ENCODE measurements at places on chromosomes 11 and 22.

DNA sequence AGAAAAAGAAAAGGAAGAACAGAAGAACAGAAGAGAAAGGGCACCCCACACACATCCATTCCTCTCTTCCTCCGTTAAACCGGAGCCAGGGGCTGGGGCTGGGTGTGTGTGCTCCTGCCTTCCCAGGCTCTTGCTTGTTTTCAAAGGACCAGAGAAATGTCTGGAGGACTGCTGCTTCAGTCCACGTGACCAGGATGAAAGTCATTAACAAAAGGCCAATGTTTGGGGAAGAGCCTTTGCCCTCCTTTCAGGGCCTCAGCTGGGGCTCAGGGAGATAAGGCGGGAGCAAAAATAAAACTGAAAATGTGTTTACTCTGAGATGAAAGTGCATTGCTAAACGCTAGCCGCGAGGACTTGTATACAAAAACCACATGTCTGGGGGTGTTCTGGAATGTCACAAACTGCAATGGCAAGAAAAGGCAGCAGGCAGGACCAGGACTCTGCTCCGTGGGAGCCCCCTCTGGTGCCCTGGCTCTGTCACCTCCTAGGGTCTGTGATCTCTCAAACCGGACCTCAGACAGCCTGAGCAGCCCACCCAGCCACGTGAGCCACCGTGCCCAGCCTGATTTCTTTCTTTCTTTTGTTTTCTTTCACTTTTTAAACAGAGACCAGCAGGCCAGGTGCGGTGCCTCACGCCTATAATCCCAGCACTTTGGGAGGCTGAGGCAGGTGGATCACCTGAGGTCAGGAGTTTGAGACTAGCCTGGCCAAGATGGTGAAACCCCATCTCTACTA lies 31.6 kb upstream of the MYH9 start:
- DNase-seq = no peak

- DNase-seq = no peak
Measured at GRCh38 chr11:86818462-86819192, 18.3 kb downstream of the PRSS23 start.

GRCh38 chr11:65536412-65537295 lies 11.8 kb downstream of the SCYL1 start:
- no peak for DNase-seq

DNA sequence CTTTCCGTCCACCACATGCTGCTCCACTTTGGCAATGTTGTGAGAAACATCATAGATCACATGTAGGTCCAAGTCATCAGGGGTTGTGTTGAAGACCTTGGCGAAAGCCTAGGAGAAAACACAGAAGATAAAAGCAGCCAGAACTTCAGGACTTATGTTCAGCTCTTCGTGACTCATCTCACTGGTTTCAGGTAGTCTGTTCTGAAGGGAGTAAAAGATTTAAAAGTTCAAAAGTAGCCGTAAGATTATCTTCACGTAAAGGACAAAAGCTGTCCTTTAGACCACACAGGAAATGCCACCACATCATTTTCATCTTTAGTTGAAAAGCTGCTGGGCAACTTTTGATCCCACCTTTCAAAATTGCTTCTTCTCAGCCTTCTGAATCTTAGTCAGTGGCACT lies 16.9 kb downstream of the RTCB start:
- no peak for DNase-seq

GRCh38 chr22:22742641-22743040 lies 98.2 kb downstream of the GGTLC2 start:
- no peak for DNase-seq

DNA sequence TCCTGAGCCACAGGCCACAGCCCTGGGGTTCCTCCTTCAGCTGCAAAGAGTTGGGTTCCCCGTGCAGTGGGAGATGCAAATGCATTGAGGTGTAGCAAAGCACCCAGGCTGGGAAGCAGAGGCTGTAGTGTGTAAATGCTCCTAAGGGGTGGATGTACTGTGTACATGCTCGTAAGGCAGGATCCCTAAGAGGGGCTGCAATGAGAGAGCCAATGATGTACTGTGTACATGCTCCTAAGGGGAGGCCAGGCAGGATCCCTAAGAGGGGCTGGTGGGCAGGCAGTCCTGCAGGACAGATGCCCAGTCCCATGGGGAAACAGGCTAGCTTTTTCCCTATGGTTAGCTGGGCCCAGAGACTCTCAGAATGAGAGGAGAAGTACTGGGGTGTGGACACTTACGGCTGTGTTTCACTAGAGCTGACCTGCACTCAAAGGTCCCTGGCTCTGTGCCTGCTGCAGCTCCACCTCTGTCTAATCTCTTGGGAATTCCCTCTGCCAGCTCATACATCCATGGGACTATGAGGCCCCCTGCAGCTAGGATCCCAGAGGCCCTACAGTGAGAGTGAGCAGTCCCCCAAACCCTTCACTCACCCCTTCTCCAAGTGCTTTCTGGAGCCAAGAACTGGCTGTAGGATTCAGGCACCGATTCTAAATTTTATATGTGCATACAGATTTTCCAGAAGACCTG lies 261.9 kb upstream of the LUZP2 start:
- DNase-seq = no peak

GRCh38 chr11:3128356-3129180 lies 36.5 kb downstream of the OSBPL5 start:
- DNase-seq = no peak

DNA sequence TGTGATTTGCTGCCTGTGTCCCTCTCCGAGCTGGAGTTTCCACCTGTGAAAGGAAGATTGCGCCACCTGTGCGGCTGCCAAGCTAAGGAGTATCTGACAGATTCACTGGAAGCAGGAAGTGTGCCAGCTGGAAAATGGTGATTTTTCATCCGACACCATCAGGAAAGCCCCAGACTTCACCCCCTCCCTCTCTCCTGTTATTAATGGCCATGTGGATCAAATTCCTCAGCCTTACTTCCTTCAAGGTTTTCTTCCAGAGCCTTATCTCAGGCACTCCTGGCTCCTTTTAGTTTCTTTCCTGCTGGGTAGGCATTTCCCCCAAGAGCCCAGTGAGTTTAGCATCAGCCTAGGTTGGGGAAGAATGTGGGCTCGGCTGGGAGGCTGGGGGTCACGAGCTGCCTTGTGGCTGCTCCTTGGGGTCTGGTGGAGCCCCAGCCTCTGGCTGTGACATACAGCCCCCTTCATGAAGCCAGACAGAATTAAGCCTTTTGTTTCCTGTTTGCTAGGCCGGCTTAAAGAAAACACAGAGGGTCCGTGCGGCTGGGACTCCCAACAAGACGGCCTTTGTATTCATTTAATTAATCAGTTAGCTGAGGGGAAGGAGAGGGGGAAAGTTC lies 37.1 kb downstream of the PKNOX2 start:
- no peak for DNase-seq

DNA sequence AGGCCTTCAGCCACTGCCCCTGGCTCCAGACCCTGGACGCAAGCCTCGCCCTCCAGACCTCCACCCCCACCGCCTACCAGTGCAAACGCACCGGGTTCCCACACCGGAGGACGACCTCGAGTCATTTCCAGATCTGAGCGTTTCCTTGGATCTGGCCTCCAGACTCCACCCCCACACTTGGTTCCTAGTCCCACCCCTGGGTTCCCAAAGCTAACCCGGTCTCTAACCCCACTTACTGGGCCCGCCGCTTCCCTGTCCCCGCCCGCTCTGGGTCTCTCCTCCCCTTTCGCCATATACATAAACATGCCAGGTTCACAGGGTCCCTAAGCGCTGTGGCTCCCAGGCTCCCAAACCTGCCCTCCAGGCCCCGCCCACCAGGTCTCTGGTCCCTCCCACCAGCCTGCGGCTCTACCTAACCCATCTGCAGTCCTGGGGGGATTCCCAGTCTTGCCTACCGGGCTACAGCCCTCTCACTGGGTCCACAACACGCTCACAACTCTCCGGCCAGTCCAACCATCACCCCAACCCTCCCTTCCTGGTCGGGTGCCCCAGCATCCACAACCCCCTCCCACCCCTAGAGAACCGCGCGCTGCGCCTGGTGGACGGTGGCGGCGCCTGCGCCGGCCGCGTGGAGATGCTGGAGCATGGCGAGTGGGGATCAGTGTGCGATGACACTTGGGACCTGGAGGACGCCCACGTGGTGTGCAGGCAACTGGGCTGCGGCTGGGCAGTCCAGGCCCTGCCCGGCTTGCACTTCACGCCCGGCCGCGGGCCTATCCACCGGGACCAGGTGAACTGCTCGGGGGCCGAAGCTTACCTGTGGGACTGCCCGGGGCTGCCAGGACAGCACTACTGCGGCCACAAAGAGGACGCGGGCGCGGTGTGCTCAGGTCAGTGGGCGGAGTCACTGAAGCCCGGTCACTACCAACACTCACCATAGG lies 36.7 kb downstream of the CD6 start:
- no peak for DNase-seq

DNA sequence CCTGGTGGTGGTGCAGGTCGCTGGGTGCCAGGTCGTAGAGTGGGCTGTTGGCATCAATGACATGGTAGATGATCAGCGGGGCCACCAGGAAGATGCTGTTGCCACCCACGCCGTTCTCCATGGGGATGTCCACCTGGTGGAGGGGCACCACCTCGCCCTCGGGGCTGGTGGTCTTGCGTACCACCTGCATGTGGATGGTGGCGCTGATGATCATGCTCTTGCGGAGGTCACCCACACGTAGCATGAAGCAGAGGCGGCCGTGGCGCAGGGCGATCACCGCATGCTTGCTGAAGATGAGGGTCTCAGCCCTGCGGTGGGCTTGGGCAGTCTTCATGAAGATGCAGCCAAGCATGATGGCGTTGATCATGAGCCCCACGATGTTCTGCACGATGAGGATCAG lies 1.2 kb downstream of the KCNJ11 start:
- no peak for DNase-seq

- DNase-seq = no peak
Measured at GRCh38 chr11:128279866-128280265, 307.5 kb downstream of the ETS1 start.

GRCh38 chr22:43530349-43531201 lies 118.8 kb downstream of the MPPED1 start:
- DNase-seq = no peak

DNA sequence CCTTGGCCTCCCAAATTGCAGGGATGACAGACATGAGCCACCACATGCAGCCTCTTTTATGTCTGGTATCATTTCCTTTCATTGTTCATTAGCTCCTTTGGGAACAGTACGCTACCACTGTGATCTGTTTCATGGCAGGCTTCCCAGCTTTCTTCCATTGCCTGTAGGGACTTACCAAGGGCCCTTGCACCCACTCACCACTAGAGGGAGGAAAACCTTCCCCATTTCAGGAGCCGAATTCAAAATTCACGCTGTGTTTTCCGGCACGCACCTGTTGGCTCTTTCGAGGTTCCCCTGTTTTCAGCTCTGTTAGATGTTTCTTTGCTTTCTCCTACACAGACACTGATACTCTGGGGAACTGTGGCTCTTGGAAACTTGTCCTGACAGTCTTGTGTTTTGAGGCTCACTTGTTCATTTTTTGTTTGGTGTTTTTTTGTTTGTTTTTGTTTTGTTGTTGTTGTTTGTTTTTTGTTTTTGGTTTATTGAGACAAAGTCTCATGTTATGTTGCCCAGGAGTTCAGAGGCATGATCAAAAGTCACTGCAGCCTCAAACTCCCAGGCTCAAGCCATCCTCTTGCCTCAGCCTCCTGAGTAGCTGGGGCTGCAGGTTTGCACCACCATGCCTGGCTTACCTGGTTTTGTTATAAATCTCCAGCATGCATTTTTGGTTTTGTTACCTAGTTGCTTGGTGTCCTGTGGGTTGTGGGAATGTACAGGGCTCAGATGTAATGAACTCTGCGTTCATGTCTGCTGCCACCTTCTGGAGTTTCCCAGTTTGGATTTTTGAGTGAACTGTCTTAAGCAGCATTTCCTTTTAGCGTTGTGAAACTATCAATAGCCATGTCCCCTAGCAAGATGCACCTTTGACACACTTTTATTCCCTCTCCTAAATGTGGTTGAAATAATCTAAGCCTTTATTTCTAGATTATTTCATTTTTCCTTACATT lies 2.3 kb downstream of the KRTAP5-11 start:
- no peak for DNase-seq

- peak; percentile 54 for DNase-seq
Measured at GRCh38 chr11:7696424-7696823, 9.9 kb downstream of the OVCH2 start.

DNA sequence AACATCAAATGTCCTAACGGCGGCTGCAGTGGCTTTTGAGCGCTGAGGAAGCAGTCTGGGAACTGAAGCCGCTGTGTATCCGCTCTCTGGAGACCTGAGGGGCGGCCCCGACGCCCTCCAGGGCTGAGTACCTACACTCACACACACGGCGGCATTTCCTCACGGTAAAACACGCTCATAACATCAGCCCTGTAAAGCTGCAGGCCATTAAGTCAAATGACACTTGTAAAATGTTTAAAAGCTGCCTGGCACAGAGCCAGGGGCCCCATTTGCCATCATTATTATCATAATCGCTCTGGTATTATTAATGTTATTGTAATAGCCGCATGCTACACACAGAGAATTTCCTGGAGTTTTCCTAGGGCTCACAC lies 5.1 kb downstream of the CARS1 start:
- no peak for DNase-seq

- DNase-seq = no peak
Measured at GRCh38 chr11:16874275-16874975, 136.0 kb downstream of the C11orf58 start.

DNA sequence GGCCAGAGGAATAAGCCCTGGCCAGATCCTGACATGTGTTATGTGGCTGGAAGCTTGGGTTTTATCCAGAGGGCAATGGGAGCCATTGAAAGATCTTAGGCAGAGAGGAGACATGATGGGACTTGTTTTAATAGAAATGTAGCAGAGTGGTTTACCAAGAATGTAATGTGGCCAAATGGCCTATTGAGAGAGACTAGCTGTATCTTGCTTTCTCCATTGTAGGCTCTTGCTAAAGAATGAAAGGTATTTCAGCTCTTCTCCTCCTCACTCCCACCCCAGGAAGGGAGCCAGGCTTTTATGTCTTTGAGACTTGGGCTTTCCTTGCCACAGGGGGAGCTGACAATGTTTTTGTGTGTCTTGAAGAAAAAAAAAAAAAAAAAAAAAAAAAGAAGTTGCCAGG lies 82.3 kb downstream of the TRIM29 start:
- DNase-seq = no peak

DNA sequence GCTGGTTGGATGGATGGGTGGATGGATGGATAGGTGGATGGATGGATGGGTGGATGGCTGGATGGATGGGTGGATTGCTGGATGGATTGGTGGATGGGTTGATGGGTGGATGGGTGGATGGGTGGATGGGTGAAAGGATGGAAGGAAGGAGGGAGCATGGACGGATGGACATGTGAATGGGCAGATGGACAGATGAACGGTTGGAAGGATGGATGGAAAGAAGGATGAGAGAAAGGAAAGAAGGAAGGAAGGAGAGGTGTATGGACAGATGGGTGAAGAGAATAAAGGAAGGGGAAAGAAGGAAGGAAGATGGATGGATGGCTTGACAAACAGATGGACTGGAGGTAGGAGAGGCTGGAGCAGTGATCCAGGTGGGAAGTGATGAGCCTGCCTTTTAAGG lies 5.4 kb downstream of the FGF3 start:
- DNase-seq = no peak

Measured in activated CD8-positive, alpha-beta memory T cell treated with anti-CD3 and anti-CD28 coated beads, Interleukin-2, amount 50 U/mL, for 48 hours (primary cell).